ENCODE measurements at places on chromosomes 5 and 9.

DNA sequence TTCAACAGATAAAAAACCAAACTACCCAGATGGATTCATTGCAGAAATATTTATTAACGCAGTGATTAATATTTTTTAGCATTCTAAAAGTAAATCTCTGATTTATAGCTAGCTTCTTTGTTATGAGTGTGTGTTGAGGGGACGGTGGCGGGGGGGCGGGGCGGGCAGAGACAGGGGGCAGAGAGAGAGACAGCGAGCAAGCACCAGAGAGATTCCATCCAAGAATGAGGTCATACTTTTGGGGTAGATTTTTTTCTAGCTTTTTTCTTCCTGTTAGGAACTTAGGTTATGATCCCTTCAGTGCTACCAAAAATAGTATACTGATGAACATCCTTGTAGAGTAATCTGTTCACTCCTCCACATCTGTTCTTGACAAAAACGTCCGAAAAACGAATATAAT is 500 bp upstream of the ZNF883 start:
- DNase-seq, result no peak

DNA sequence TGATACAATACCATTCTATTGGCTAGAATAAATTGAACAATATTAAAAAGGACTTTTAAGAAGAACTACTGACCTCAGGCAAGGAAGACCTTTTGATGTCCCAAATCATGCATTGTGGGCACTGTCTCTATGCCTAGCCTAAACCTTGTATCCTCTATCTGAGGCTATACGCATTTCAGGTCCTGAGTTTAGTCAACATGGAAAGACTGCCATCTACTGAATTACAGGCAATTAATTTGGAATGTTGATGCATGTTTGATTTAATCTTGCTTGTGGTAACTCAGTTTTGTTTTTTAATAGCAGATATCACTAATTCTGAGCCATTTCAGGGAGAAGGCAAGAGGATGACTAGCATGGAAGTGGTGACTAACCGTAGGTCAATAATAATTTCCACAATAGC is 585.3 kb upstream of the CCNG1 start:
- DNase-seq, result no peak

DNA sequence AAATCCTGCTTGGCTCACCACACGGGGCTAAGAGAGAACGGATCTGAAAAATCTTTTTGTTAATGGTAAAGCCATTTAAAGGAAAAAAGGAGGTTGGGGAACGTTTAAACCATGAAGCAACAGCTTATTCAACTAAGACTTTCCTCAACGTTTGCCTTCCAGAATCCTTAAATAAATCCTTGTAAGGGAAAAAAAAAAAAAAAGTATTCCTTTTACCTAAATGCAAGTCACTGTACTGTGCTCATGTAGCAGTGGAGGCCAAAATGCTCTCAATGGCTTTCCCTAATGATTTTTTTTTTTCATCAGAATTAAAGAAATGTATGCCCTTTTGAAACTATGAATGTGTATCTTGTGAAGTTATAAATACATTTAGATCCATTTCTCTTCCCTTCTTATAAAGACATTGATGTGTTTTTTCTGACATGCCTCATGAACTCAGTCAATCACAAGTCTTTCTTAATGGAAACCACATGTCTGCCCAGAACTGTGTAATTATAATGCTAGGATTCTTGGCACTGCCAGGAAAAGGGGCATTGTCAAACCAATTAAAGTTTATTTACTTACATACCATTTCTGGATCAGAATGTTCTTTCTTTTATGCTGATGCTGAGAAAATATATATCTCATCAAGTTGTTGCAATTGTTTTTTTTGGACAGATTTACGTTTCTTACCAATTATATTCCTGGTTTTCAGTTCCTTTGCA is 107.5 kb downstream of the EBF1 start:
- no peak for DNase-seq

- DNase-seq, result no peak
Measured at GRCh38 chr5:86625148-86625547, 7.4 kb downstream of the COX7C start.

DNA sequence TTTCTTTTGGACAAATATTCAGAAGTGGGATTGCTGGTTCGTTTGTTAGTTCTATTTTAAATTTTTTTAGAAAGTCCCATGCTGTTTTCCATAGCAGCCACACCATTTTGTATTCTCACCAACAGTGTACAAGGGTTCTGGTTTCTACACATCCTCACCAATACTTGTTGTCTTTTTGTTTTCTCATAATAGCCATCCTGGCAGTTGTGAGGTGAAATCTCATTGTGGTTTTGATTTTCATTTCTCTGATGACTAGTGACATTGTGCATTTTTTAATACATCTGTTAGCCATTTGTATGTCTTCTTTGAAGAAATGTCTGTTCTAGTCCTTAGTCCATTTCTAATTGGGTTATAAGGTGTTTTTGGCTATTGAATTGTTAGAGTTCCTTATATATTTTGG is 214.3 kb downstream of the ARRDC3 start:
- DNase-seq, result no peak

GRCh38 chr9:115593587-115594091 is 475.7 kb upstream of the TNC start:
- peak; percentile 56 for DNase-seq

DNA sequence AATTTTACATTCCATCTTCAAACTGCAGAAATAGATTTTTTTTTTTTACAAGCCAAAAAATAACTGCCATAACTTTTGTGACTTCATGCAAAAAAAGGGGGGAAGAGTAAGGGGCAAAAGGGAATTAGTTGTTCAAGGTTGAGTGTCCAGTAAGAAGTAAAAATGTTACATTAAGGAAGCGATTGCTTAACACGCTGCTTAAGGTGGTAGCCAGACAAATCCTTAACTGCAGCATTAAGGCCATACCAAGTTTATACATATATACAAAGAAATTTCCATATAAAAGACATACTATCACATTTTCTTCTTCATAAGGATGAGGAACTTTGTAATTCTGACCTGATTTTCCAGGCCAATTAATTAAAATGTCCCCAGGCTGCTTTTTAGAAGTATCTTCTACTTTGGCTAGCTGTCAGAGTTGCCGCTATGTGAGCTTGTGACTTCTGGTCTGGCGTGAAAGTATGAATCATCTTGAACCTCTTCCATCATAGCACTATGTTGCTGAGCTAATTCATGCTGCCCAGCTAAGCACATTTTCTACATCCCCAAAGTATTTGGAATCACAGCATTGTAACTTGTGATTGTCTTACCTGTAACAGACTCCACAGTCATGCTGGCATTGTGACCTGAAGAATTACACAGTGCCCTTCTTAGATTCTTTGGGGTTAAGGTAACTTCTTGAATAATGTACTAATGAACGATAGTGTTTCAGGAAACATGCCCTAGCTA is 40.0 kb downstream of the G3BP1 start:
- DNase-seq, result no peak

GRCh38 chr9:4662108-4662988 is at the start of gene PLPP6:
Gene PLPP6 (plus strand): TSS chr9:4662294. CDS start chr9:4662376, 82 bp downstream.
- DNase-seq, result peak; percentile 80
